GM23338 (cell line): ENCODE measurements at places on chromosomes 3 and 15. TPM values are rescaled to one million over a fixed set of nuclear protein-coding genes. Genes with fewer than 3 reads are reported as not detected.

PRRT3 gene
- 5.1 and 6.9 TPM in 2 replicates for total RNA-seq

GBE1 gene
- 12.2 and 18.7 TPM in 2 replicates for total RNA-seq

FILIP1L gene
- not detected in 2 replicates for total RNA-seq

LINGO1 gene
- 52.0 and 63.1 TPM in 2 replicates for total RNA-seq

DCP1A gene
- total RNA-seq = 14.8 and 19.3 TPM in 2 replicates

MRPL46 gene
- total RNA-seq = 20.9 and 26.1 TPM in 2 replicates

GRCh38 chr3:16028604-16029003 is 145.9 kb upstream of the GALNT15 start:
- no peak for DNase-seq

DNA sequence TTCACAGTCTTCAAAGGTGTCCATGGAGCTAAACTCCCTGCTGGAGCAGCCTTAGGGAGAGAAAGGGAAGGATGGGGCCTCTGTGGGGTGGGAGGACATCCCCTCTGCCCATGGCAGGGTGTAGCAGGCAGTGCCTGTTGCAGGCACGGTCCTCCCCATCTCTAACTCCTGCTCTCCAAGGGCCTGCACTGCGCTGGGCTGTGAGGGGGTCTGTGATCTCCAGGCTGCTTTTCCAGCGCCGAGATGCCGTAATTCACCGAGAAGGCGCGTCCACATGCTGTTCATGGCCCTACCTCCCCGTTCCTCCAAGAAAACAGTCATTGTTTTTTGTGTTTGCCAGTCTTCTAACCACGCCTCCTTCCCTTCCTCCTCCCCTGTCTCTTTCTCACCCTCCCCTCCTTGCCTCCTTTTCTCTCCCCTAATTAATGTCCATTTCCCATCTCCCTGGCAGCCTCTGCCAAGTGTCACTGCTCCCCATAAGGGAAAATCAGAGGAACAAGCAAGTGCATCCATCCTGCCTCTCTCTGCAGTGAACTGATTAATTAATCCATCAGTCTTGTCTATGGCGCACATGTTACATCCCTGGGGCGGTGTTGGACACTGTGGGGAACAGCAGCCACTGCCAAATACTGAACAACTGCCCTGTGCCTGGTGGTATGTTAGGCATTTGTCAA is 17.7 kb upstream of the LAMP3 start:
- peak; percentile 50 for DNase-seq

GRCh38 chr15:25497934-25498333 is 59.1 kb upstream of the UBE3A start:
- peak; percentile 48 for DNase-seq

DNA sequence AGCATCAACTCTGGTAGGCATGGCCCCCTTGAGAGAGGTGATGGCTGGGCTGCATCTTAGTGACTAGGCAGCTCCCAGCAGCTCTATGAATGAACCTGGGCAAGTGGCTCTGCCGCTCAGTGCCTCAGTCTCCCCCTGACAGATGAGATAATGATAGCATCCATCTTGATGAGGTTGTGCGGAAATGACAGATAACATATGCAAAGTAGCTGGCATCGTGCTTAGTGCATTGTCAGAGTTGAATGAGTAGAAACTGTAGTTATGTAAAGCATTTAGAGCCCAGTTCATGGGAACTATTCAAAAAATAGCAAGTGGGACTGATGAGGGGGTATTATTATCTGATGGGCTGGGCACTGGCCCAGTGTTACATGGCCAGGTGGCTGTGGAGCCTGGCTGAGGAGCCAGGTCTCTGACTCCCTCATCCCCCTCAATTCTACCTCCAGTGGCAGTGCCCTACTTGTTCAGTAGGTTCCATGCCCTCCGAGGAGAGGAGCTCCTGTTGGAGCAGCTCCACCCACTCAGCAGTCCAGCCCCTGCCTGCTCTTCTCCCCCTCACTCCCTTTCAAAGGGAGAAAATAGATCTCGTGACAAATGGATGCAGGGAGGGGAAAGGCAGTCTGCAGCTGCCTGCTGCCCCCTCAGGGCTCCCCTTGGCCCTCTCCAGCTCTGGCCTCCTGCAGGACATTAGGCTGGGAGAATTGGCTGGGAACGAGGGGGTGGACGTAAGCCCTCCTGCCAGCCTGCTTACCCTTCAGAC is 6.6 kb downstream of the PRKCD start:
- no peak for DNase-seq

DNA sequence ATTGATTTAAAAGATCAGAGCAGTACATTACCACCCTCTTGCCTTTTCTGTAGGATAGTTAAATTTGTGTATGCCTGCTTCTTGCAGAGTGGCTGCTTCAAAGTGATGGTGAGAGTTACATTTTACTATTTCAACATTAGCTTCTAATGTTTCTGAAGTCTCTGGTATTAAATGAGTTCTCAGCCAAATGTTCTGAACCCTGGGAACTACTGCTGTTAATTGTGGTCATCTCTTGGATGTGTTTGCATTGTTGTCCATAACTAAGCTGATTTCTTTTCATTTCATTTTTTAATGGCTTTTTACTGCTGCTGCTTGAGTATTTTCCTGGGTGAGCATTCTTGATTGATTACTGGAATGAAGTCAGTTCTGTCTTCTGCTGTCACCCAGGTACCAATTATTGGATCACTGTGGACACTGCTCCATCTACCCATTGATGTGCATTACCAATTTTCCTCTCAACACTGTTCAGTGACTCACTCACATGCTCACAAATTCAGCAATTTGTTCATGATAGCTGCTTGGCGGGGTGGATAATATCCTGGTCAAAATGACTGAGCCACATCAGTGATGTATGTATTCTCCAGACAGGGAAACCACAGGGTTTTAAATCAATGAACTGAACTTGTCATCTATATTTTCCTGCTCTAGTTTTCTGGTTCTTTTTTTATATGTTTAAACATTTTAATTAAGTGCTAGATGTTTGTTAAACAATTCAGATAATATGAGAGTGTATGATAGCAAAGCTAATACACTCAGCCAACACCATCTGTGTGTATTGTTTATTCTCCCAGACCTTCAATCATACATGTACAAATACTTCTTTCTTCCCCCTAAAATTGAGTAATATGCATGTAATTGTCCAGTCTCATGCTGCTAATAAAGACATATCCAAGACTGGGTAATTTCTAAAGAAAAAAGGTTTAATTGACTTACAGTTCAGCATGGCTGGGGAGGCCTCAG is 587.6 kb downstream of the RSL24D1 start:
- DNase-seq = no peak

GRCh38 chr3:78858910-78859309 is 908.9 kb downstream of the ROBO1 start:
- no peak for DNase-seq

DNA sequence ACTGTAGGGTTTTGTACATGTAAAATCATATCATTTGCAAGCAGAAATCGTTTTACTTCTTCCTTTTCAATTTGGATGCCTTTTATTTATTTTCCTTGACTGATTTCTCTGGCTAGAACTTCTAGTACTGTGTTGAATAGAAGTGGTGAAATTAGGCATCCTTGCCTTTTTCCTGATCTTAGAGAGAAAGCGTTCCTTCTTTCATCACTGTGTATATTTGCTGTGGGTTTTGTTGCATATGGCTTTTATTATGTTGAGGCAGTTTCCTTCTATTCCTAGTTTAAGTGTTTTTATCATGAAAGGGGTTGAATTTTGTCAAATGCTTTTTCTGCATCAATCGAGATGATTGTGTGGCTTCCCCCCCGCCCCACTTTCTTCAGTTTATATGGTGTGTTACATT is 140.9 kb downstream of the ATG7 start:
- DNase-seq = no peak

GRCh38 chr3:122668930-122669730 is 11.5 kb upstream of the PARP14 start:
- DNase-seq = no peak

DNA sequence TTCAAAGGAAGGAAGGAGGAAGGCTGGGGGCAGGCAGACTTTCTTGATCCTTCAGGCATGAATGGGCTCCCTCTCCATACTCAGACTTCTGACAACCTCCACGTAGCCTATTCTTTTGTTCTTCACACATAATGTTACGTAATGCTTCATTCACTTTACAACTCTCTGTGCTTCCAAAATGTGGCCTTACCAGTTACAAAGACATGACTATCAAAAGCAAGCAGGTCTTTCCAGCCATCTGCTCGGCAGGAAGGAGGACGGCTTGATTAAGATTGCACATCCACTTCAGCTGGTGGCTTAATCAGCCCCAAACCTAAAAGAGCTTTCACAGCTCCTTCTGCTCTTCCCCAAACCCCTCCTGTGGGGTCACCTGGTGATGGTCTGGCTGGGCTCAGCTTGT is 263.2 kb downstream of the XXYLT1 start:
- no peak for DNase-seq

DNA sequence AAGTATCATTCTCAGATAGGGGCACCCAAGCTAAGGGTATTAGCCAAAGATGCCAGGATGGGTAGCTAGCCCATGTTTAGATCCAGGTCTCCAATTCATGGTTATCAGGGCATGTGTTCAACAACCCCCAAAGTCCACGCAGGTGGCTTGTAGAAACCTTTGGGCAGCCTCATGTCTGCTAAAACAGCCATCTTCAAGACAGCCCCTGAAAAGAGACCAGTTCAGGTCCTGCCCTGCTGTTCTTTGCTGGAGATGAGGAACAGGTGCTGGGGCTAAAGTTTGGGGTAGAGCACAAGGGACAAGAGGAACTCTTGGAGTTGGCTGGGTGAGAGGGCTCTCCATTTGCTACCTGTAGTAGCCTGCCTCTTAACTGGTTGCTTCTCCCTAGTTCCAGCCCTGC is 4.6 kb downstream of the PPM1M start:
- DNase-seq = no peak

DNA sequence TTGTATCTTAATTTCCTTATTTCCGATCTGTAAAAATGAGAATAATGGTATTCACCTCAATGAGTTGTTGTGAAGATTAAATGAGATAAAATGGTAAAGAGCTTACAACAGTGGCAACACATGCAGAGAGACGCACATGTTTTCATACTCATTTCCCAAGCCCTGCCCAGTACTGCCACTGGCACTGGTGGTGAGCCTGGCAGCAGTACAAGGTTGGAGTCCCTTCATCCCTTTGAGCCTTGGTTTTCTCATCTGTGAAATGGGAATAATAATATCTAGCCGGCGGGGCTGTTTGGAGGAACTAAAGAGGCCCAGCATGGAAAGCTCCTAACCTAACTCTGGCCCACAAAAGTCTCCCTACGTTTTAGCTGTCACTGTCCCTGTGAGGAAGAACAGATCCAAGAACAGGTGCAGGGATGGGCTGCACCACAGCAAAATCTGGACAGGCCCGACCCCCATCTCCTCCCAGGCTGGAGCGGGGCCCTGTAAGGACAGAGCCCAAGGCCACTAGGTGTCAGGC is 866 bp upstream of the CD276 start:
- peak; percentile 75 for DNase-seq

DNA sequence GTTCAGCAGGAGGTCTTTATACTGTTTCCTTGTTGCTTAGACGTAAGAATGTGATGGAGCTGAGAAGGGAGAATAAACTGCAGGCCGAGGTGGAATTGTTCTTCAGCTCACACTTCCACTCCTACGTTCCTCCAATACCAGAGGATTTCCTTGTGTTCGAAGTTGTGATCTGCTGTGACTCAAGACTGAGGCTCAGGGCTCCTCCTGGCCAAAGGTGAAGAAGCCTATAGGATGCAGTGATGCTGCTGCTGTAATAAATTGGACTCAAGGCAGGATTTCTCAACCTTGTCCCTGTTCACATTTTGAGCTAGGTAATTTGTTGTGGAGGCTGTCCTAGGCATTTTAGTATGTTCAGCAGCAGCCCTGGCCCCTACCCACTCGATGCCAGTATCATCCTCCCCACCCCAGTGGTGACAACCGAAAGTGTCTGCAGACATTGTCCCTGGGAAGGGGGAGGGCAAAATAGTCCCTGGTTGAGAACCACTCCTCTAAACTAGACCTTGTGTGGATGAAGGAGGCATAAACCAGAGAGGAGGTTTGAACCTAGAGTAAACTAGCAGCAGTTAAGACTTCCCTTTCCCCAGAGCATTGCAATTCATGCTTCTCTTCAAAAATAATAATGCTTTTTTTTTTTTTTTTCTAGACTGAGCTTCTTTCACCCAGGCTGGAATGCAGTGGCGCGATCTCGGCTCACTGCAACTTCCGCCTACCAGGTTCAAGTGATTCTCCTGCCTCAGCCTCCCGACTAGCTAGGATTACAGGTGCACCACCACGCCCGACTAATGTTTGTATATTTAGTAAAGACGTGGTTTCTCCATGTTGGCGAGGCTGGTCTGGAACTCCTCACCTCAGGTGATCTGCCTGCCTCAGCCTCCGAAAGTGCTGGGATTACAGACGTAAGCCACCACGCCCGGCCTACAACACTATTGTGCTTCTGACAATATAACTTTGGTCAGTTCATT is 11.1 kb downstream of the RAP2B start:
- DNase-seq = no peak
